ENCODE measurements at places on chromosomes 12 and 14. TPM values are rescaled to one million over a fixed set of nuclear protein-coding genes. Genes with fewer than 3 reads are reported as not detected.

- peak; percentile 56 for DNase-seq
Observed at GRCh38 chr12:123571343-123571813, 13.0 kb upstream of the TMED2 start.

GRCh38 chr14:33370426-33370825, 431.7 kb downstream of the NPAS3 start:
- no peak for DNase-seq

Gene POTEG
- polyA plus RNA-seq: not detected

DNA sequence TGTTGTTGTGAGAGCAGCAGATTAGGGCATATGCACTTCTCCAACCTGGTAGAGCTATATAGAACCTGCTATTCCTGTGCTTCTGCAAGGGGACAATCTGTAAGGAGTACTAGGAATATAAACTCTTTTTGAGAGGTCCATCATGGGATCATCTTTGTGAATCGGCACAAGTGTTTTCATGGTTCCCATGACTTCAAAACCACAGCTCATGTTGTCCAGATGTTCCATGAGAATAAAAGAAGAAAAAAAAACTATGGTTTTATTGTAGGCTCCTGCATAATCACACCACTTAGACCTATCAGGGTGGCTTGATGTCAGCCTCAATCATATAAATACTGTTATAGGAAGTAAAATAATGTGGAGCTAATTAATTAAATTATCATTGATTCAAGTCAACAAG, 311.4 kb upstream of the ATP2B1 start:
- peak; percentile 16 for DNase-seq

DNA sequence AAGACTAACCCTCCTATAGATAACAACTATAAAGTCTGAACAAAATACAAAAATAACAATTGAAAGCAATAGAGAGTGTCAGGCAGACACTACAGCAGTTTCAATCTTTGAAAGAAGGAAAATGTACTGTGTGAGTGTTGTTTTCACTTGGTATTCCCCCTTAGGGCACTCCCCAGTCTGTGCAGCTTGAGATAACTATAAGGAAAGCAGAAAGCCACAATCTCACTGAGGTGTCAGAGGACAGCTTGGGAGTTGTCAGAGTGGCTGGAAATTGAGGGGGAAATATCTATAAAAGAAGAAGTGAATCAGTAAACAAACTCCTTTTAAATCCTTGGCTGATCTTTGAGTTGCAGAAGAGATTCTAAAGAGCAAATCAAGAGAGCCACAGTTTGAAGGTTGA, 364.8 kb downstream of the NELL2 start:
- no peak for DNase-seq

Gene PLA2G1B
- polyA plus RNA-seq: not detected

Gene UNC79
- 0.02 TPM for polyA plus RNA-seq

Gene PXN
- 166 TPM for polyA plus RNA-seq

DNA sequence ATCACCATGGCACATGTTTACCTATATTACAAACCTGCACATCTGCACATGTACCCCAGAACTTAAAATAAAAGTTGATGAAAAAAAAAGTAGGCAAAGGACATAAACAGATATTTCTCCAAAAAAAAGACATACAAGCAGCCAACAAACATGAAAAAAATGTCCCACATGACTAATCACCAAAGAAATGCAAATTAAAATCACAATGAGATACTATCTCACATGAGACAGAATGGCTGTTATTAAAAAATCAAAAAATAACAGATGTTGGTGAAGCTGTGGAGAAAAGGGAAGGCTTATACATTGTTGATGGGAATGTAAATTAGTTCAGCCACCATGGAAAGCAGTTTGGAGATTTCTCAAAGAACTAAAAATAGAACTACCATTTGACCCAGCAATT, 68.0 kb upstream of the FAR2 start:
- DNase-seq: no peak

DNA sequence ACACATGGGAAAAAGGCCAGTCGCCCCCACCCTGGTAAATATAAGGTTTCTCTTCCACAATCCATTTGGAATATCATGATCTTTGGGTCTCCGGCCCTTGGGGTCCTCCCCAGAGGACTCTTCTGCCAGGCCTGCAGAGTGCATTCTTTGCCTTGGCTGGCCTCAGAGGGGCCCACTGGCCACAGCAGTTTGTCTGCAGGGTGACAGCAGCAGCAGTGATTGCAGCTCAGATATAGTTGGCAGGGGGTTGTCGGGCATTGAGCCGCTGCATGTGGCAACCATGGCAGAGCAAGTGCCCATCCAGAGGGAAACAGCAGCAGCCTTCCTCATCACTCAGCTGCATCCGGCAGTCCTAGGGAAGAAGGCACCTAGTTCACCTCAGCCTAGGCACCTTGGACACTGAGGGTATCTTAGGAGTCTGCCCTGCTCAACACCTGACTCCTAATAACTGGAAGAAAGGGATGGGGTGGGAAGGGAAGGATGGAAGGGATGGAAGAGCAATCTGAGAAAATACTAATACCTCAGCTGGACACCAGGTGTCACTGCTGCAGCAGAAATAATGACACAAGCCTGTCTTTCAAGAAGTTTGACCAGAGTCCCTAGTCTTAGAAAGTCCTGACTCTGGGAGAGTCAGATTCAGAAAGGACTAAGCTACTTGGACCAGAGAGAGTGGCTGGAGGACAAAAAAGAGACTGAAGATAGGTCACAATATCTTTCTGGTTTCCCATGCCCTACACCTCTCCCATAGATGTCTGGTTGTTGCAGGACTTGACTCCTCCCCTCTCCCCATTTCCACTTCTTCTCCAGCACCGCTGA, 8.9 kb downstream of the AJUBA start:
- DNase-seq: peak; percentile 57

DNA sequence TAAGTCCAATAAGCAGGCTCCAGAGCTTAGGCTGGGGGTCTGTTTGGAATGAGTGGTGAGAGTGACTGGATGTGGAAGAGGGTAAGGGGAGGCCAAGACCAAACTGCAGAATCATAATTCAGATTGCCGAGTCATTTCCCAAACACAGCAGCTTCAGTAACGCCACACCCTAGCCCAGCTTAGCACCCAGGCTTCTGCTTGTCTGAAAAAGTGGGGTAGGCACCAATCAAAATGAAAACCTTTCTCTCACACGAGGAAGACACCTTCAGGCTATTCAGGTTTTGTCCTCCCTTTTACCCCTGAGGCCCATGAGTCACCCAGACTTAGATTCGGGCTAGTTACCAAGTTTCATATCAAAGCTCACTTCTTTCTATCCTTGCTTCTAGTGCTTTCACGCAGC, 306.1 kb downstream of the DAD1 start:
- no peak for DNase-seq

GRCh38 chr14:65170768-65171507, 68.6 kb upstream of the MAX start:
- peak; percentile 76 for DNase-seq

Gene RNASE2
- not detected for polyA plus RNA-seq

GRCh38 chr12:118288174-118288573, 84.5 kb downstream of the TAOK3 start:
- no peak for DNase-seq
